ENCODE measurements at places on chromosomes 2 and 18.

DNA sequence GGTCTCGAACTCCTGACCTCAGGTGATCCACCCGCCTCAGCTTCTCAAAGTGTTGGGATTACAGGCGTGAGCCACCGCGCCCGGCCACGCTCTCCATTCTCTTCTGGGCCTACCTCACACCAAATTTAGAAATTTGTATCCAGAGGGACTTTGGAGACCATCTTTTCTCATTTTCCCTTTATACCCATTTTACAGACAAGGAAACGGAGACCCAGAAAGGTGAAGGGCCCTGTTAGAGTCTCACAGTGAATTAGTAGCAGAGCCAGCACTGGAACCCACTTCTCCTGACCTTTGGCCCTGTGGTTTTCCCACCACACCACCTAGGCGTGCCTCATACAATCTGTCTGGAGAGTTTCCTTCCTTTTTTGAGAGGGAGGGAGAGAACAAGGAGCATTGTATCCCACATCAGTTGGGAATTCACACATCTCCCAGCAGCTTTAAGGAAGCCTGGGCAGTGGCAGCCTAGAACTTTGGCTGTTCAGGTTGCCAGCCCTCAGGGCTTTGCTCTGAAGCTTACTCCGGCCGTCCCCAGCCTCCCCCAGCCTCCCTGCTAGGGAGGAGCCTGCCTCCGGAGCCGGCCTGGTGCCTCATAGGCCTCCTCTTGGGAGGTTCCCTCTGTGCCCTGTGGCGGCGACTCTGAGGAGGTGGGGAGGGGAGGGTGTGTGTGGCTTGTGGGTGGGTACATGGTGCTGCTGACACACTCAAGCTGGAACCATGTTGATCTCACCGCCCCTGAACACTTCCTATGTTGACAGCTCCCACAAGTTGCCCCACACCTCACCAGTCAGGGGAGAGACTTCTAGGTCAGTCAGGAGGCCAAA, 13.8 kb downstream of the FOSL2 start:
- ATAC-seq: no peak

- peak; percentile 34 for ATAC-seq
These were observed 111.9 kb downstream of the SETBP1 start for GRCh38 chr18:44792456-44793061.

GRCh38 chr2:218370410-218371063, 11.5 kb upstream of the SLC11A1 start:
- no peak for ATAC-seq

DNA sequence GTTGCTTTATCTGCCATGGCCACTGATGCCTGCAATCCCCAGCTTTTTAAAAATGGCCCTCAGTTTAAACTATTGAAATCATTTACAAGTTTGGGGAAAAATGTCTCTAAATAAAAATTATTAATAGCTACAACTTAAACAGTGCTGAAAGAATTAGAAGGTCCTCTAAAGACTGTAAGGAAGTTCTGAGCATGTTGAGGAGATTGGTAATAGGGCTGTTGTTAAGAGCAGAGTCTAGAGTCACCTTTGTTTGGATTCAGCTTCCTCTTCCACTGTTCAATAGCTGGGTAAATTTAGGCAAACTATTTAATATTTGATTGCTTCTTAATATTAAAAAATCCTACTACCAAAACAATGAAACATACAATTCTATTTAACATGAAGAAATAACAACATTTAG, 1127.1 kb upstream of the DDX18 start:
- ATAC-seq: no peak

DNA sequence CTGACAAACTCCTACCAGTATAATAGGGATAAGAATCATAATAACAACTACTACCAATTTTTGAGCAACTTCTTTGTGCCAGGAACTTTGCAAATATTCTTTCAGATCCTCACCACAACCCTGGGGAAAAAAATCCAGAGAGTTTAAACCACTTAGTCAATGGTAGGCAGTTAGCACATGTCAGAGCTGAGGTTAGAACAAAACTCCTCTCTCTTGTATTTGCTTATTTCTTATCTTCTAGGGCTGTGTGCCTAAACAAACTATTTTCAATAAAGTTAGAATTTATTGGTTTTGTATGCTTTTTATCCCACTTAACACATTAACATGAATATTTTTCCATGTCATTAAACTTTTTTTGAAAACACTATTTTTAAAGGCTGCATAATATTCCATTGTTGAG, 127.1 kb downstream of the BCL11A start:
- no peak for ATAC-seq

DNA sequence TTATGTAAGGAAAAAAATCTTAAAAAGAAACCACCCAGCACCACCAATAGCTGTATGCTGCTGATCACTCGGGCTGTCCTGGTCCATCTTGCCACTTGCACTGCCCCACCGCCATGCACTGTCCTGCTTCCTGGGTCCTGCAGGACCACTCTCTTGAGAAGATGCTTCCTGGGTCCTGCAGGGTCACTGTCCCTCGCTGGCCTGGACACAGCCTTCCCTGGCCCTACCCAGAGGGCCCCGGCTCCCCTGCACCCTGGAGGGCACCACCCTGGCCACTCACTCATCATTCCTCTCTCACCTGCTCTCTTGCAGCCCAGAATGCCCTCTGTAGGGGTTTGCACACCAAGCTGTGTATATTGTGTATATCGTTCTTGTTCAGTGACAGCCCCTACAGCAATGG, 2.4 kb upstream of the OTOS start:
- ATAC-seq: no peak

GRCh38 chr2:45888167-45888566, 236.7 kb downstream of the PRKCE start:
- no peak for ATAC-seq

DNA sequence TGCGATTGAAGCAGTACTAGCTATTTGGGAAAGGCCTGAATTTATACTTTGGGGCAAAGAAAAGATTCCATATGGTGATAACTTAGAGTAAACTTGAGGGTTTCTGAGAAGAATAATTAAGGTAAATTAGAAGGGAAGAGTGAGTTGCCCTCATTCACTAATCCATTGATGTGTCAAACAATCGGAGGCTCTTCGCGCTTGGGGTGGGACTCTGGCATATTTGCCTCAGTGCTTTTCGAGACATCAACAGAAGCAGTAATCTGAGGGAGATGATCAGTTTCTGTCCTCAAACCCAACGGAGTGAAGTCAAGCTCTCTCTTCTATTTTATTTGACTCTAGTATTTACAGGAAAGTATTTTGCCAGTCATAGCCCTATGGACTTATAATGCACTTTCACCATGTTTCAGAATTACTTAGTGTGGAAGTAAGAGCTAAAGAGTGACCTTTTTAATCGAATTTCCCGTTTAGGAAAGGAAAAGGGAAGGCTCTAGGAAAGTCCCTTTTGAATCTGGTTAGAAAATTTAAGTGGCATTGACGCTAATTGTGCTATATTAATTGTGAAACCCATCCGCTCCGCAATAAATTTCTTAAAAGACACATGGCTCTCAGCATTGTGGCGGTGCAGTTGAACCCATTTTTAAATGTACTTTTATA, 1.3 kb downstream of the RAB10 start:
- no peak for ATAC-seq

DNA sequence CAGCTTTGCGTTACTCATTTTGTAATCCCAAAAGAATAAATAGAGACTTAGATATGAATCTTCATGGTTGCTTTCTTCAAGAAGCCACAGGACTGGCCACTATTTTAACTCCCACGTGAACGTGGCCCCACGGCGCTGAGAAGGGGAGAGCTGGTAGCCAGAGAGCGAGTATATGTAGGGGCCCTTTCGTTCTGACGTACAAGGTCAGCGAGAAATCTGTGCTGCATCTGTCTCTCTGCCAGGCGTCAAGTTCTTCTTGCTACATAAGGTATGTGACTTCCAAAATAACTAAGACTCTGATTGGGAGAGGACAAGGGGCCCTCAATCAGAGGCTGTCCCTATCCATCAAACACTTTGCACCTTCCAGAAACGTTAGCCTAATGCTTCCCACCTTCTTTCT, 149.2 kb downstream of the PLEKHA3 start:
- ATAC-seq: no peak

DNA sequence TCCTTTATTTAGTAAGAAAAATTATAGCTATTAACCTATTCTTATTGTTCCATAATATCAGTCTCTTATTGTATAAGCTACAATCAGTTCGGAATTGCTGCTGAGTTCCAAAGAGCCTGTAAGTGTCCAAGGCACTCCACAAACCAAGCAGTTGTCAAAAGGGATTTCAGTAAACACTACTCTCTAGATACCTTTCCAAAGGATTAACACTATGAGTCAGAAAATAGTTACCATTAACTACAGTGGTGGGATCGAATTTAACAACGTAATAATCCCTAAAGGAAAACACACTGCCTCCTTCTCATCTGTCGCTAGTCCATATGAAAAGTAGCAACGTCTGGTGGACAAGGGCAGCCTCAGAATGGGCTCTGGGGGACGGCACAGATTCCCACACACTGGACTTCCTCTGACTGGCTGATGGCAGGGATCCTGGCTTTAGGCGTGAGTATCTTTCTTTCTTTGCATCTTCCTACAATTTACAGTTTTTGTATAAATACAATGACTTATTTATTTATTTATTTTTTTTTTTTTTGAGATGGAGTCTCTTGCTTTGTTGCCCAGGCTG, 8.8 kb downstream of the TGFBRAP1 start:
- ATAC-seq: peak; percentile 51

DNA sequence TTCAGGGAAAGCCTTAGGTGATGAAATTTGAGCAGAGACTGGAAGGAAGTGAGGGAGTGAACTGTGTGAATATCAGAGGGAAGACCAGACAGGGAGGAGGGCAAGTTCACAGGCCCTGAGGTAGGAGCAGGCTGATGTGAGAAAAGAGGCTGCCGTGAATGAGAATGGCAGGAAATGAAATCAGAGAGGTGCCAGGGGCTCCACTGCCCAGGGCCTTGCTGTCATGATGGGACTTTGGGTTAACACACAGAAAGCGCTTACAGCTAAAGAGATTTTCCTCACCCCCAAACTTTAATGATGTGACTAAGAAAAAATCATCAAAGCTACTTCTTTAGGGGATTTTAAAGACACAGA, 53.8 kb downstream of the MARCHF4 start:
- no peak for ATAC-seq

DNA sequence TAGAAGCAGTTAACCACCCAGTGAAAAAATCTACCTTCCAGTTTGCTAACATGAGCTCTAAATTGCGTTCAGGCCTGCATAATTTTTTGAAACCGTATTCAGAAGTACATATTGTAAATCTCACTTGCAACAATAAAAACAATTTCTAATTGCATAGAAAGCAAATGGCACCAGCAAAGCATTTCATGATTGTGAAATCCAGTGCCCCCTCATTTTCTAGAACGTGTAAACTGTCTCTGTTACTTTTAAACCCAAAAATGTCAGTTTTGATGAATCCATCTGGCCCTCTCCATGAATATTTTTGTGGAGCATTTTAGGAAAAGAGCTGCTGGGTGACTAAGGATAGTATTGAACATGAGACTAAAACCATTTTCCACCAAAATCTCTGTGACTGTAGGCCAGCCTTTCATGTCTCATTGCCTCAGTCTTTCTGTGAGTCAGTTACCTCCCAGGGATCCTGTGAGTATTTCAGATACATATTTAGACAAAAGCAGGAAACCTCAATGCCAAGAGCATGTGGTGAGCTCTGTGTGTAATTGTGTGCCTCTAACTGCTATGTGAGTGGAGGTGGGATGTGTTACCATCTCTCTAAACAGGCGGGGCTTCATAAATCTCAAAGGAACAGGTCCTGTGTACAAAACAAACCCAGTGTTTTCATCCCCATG, 477.8 kb upstream of the DCC start:
- no peak for ATAC-seq

All from SK-N-SH treated with all-trans-retinoic acid at 6 μM for 48 hours (cell line).